Activated CD4-positive, CD25-positive, alpha-beta regulatory T cell treated with anti-CD3 and anti-CD28 coated beads, Interleukin-2, amount 50 U/mL, for 72 hours (primary cell): ENCODE measurements at places on chromosomes 16 and 17.

DNA sequence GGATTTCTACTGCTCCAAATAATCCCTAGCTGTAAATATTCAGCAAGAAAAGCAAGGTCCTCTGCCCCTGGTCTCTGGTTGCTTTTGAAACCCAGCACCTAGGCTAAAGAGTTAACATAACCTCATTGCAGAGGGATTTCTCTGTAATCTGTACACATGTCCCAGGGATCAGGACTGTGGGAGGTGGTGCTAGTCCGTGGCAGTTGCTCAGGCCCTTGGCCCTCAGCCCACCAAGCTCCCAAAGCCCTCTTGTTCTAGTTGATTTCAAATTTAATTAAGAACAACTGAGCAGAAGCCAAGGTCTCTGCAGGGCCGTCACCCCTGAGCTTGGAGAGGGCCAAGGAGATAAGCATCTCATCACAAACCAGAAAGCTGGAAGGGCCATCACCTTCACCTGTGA, 181.1 kb downstream of the SOX9 start:
- DNase-seq, result no peak

DNA sequence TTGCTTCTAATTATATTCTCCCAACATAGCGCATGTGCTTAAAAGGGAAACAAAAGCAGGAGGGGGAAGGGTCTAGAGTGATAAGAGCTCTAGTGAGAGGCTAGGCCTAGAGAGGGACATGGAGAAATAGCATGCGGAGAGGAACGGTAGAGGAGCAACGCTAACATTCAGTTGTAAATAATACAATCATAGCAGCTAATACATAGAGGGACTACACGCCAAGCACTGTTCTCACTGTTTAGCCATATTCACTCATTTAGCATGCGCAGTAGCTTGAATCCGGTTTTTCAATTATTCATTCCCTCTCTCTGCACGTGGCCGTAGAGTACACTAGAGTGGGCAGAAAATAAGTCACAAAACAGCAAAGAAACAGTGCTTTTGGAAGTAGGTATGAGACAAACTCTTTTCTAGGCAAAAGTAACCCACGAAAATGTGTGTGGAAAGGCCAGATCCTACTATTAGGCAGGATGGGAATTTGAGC, 1.7 kb upstream of the ALOX12 start:
- DNase-seq, result no peak

DNA sequence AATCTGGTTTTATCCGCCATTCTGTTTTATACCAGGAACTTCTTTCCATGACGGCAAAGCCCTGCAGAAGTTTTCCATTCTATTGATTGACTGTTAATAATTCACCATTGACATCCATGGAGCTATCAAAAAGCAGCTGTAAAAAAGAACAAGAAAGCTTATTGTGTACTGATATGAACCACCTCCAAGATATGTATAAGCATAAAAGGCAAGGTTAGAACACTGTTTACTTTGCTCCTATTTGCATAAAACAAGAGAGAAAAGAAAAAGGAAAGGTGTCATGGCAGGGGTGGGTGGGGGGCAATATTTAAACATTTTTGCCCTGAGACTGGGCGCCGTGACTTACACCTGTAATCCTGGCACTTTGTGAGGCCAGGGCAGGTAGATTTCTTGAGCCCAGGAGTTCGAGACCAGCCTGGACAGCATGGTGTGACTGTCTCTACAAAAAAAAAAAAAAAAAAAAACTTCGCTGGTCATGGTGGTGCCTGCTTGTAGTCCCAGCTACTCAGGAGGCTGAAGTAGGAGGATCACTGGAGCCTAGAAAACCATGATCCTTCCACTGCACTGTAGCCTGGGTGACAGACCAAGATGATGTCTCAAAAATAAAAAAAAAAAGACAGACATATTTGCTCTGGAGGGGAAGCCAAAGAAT, 52.5 kb downstream of the TMEM114 start:
- no peak for DNase-seq

DNA sequence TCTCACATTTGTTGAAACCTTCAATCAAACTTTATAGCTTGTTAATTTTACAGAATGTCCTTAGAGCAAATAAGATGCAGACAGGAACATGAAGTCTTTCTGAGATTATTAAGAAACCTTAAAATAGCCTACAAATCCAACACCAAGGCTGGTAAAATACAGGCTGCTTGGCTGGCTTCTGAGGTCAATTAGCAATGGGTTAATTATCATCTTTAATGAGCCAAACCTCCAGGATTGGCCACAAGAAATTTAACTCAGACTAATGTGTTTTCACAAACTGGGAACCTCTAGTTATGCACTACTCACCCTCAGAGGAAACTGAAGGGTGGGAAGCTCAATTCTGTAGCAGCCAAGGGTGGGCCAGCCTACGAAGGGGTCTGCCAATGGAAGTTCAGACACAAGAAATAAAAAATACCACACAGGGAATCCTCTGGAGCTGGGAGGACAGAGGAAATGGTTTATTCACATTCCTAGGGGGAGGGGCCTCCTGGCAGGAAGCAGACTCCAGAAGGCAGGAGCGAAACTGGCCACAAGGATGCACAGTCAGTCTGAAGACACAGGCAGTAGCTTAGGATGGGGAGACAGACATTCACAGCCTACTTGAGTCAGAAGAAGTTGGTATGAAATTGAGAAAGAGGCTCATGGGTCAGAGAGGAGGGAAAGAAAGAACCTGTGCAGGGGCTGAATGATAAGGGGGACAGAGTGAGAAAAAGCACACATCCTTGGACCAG, 36.1 kb downstream of the HIC1 start:
- DNase-seq, result no peak

GRCh38 chr17:43661699-43662412, at the start of gene MEOX1:
TSS of gene MEOX1 (minus strand) at chr17:43661922. CDS start at chr17:43661534, 388 bp downstream.
- DNase-seq, result no peak

DNA sequence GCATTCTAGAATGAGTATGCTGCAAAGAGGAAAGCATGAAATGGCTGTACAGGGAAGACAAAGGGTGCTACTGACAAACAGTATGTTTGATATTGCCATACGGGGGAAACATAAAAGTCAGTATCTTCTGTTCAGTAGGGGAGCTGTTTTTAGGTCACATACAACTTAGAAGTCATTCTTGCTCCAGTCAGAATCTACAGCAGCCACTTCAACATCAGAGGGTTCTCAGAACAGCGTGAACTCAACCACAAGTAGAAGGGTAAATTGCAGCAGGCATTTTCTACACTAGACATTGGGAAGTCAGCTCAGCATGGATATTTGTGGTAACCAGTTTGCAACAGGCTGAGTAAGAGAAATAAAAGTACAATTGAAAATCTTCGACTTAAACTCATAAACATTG, 1241.8 kb upstream of the GOT2 start:
- DNase-seq, result no peak

DNA sequence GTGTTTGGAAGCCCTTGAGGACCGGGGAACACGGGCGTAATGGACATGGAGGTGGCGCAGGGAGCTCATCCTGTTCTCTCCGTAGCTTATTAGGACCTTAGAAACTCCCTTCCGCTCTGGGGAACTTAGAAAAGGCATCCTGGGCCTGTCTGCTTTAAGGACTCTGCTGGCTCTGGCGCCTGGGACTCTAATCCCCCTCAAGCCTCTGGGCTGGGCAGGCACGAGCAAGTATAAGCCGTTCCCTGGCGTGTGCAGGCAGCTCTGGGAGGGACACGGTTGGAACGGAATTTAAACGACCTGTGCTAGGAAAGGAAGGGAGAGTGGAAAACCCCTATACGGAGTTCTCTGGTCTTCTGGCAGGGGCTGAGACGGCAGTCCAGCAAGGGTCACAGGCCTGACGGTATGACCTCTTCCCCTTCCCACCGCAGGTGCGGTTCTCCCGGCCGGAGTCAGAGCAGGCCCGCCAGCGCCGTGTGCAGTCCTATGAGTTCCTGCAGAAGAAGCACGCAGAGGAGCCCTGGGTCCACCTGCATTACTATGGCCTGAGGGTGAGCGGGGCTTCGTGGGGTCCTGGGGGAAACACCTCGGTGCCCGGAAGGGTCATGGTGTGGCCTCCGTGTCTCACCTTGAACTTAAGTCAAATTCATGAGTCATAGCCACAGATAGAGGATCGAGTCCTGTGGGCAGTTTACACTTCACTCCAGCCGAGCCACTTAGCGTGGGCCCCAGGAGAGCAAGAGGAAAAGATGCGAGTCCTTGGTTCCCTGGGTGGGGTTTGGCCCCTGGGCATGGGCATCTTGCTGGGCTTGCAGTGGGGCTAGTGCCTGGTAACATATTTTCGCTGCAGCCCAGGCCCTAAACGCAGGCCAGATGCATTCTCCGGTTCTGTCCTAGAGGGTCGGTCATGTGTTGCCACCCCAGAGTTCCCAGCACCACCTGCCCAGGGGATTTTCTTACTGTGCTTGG, 17.7 kb downstream of the POLR3E start:
- DNase-seq, result no peak
